ENCODE measurements at places on chromosomes 7 and 10.

DNA sequence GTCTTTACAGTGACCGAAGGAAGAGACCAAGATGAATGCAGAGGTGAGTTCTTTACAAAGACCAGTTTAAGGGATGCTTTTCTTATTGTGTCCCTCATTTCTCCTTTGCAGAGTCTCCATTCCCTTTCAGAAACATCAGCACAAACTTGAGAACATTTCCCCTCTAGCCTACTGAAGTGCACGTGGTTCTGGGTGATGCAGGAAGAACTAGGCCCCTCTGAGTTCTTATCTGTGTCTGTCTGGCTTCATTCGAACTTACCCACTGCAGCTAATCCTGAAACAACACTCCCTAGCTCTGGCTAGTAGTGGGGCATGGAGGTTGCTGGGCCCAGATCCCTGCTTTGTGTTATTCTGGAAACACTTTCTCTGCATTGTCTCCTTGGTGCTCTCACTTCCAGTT is 12.6 kb downstream of the BLVRA start:
- no peak for DNase-seq

GRCh38 chr10:14608381-14609001 is 166.2 kb downstream of the FAM107B start:
- DNase-seq, result no peak

DNA sequence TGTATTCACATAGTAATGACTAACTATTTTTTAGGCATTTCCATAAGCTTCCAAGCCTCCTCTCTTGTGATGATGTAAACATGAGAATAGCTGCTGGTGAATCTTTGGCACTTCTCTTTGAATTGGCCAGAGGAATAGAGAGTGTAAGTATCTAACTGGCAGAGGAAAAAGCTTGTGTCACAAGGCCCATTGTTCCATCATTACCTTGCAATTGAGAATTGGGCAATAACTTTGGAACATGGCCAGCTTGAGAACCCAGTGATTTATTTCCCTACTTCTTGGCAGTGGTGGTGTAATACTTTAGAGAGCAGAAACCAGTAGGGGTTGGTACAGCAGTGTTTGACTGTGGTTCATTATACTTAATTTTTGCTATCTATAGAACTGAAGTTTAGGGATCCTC is 12.0 kb downstream of the IFRD1 start:
- no peak for DNase-seq

DNA sequence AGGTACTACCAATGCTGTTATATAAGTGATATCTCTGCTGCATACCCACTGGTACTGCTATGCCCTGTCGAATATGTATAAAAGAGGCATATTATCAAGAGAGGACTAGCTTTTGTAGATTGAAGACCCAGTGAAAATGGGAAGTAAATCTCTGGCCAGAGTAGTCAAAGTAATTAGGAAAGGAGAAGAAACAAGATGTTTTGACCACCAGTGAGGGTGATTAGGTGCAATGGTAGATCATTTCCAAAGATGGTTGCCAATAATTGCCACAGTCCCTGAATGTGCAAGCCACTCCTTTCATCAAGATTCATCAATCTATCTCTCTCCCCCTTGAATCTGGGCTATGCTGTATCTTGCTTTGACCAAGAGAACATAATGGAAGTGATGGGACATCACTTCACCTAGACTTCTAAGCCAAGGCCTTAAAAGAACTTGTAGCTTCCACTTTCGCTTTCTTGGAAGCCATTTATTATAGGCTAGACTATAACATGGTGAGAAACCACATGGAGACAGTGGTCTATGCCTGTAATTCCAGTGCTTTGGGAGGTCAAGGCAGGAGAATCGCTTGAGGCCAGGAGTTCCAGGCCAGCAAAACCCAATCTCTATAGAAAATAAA is 52.6 kb upstream of the ST8SIA6 start:
- DNase-seq, result no peak

DNA sequence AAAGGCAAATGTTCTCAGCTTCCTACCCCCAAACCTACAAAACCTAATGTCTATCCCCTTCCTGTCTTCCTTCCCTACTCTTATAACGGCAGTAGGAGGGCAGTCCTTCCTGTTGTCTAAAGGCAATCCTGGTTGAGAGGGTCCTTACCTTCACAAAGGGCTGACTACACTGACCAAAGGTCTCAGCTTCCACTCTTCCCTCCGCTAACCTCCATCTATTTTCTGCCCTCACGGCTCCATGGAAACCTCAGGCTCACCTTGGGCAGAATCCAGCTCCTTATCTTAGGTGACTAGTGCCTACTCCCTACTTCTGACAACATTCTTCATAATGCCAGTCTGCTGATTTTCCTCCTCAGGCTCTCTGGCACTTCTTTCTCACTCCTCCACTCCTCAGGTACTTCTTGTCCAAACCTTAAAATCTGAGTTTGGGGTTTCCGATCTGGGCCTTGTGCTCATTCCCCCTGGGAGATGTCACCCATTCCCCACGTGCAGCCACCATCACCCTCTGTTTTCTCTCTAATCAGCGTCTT is 542 bp downstream of the FBXL13 start:
- DNase-seq, result no peak

DNA sequence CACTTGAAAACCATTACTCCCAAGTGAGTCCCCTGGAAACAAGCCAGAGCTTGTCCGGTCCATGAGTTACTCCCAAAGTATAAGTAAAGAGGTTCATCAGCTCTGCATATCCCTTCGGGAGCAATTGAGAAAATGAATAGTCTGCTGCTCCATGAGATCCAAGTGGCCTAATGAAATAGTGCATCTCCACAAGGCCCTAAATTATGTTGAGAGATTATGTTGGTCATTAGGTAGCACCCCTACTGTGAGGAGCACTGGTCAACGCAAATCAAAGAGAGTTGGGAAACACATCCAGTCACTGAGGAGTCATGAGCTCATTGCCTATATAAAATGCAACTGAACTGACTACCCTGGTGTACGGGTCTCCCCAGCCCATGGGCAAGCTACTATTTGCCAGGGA is 205.5 kb upstream of the AOAH start:
- DNase-seq, result no peak

GRCh38 chr7:148264933-148265557 is 325.5 kb upstream of the C7orf33 start:
- no peak for DNase-seq

DNA sequence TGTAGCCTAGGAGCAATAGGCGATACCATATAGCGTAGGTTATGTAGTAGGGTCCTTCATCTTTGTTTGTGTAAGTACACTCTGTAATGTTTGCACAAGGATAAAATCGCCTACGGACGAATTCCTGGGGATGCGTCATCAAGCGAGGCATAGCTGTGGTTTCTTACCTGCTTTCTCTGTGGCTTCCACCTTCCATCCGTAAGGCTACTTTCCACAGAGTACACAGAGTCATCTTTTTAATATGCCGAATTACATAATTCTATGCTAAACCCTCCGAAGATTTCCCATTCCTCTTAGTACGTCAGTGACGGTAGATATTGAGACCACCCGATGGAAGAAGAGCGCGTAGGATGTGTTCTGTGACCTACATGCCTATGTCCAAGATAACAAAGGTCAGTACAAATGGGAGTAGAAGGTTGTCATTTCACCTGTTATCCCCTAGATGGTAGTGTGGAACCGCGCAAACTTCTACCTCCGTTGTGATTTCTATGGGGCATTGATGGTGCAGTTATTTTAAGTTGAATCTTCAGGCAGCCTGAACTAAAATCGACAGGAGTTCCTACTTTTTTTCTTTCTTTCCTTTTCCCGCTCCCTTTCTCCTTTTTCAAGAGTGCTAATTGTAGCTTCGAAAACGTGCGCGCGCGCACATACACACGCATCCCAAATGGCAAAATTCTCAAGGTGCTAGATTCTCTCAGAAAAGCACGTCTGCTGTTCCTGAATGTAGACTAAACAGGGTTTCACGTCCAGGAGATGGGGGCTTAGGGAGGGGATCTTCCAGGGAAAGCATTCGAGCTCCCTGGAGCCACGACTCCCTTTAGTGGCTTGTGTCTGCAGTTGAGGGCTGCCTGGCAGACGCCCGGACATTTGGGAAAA is 111.7 kb upstream of the MBL2 start:
- DNase-seq, result no peak

- DNase-seq, result no peak
These were observed 142.2 kb upstream of the VWC2 start for GRCh38 chr7:49631071-49631815.
